ENCODE measurements at places on chromosomes 2 and 18. TPM values are rescaled to one million over a fixed set of nuclear protein-coding genes. Genes with fewer than 3 reads are reported as not detected.

SERPINB12 gene
- not detected for total RNA-seq

PROKR1 gene
- not detected for total RNA-seq

DSC2 gene
- total RNA-seq = 1.2 TPM

PARD3B gene
- 1.1 TPM for total RNA-seq

REG1B gene
- total RNA-seq = not detected

PARD6G gene
- total RNA-seq = 3.0 TPM

PLEKHA3 gene
- total RNA-seq = 16.1 TPM

UGT1A4 gene
- total RNA-seq = 0.12 TPM

GALNT3 gene
- not detected for total RNA-seq

DPP4 gene
- total RNA-seq = 0.56 TPM

LINC00305 gene
- not detected for total RNA-seq

ZSWIM2 gene
- not detected for total RNA-seq

ARHGAP15 gene
- total RNA-seq = not detected

SOX11 gene
- not detected for total RNA-seq

C2orf81 gene
- total RNA-seq = 3.0 TPM

WDR12 gene
- total RNA-seq = 70.2 TPM

PKDCC gene
- 22.8 TPM for total RNA-seq

GAD1 gene
- 0.76 TPM for total RNA-seq

SCTR gene
- total RNA-seq = not detected

ADCYAP1 gene
- total RNA-seq = not detected

FRZB gene
- total RNA-seq = 0.12 TPM

CABLES1 gene
- total RNA-seq = 13.0 TPM

DLX2 gene
- 0.59 TPM for total RNA-seq

C2orf42 gene
- 7.8 TPM for total RNA-seq

RPRM gene
- not detected for total RNA-seq

PPM1G gene
- total RNA-seq = 165 TPM

ASXL3 gene
- not detected for total RNA-seq

ADGRF3 gene
- 0.06 TPM for total RNA-seq

KCNG2 gene
- total RNA-seq = not detected

TACR1 gene
- total RNA-seq = 0.06 TPM

ADRA2B gene
- 0.09 TPM for total RNA-seq

ALK gene
- total RNA-seq = not detected

UGT1A10 gene
- not detected for total RNA-seq

C2orf74 gene
- total RNA-seq = 15.2 TPM

AFF3 gene
- total RNA-seq = not detected

UPP2 gene
- total RNA-seq = not detected

HTR2B gene
- total RNA-seq = not detected

AOX1 gene
- total RNA-seq = 4.7 TPM

PLGLB1 gene
- total RNA-seq = 0.48 TPM

CPSF3 gene
- 51.2 TPM for total RNA-seq

PSTPIP2 gene
- 0.52 TPM for total RNA-seq

ALPI gene
- not detected for total RNA-seq

TXNDC2 gene
- 0.45 TPM for total RNA-seq

UGT1A7 gene
- 4.0 TPM for total RNA-seq

ELOA2 gene
- total RNA-seq = not detected

ZNF396 gene
- 0.56 TPM for total RNA-seq

LYG2 gene
- total RNA-seq = not detected

C2orf72 gene
- 5.6 TPM for total RNA-seq

MARS2 gene
- 10.8 TPM for total RNA-seq

IL1F10 gene
- total RNA-seq = not detected

VIL1 gene
- total RNA-seq = 0.20 TPM

VSNL1 gene
- not detected for total RNA-seq

CKAP2L gene
- 15.9 TPM for total RNA-seq

ABHD1 gene
- total RNA-seq = 1.6 TPM

TUBA3E gene
- 3.6 TPM for total RNA-seq
